ENCODE measurements at places on chromosomes 3 and 15.

GRCh38 chr15:76996526-76997401 lies 1.8 kb downstream of the PSTPIP1 start:
- no peak for DNase-seq

- DNase-seq, result no peak
Measured at GRCh38 chr3:41288785-41289184, 89.5 kb downstream of the CTNNB1 start.

- DNase-seq, result no peak
Measured at GRCh38 chr15:77643764-77644163, 11.1 kb upstream of the LINGO1 start.

GRCh38 chr15:66839506-66840112 lies 137.6 kb downstream of the SMAD6 start:
- DNase-seq, result no peak

DNA sequence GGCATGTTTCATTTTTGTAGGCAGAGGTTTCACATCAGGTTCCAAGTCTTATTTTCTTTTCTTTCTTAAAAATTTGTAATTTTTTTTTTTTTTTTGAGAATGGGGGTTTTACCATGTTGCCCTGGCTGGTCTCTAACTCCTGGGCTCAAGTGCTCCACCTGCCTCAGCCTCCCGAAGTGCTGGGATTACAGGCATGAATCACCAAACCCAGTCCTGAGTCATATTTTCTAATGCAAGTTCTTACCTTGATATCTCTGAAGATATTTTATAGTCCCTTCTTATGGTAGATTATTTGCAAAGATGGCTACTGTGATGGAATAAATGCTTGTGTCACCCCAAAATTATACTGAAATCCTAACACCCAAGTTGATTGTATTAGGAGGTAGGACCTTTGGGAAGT lies 63.8 kb downstream of the SLC9A9 start:
- DNase-seq, result no peak

- no peak for DNase-seq
Measured at GRCh38 chr15:95263751-95264150, 1032.4 kb downstream of the MCTP2 start.

- DNase-seq, result peak; percentile 74
Measured at GRCh38 chr3:168248383-168249204, 152.9 kb upstream of the GOLIM4 start.

- no peak for DNase-seq
Measured at GRCh38 chr3:9913601-9914000, 3.3 kb upstream of the IL17RC start.

- DNase-seq, result no peak
Measured at GRCh38 chr3:71087143-71088018, 496.1 kb downstream of the FOXP1 start.

GRCh38 chr15:68389936-68390817 lies 41.8 kb downstream of the ITGA11 start:
- no peak for DNase-seq

GRCh38 chr3:130515755-130516154 lies 1.2 kb upstream of the COL6A6 start:
- no peak for DNase-seq

GRCh38 chr15:61680260-61681037 lies 379.8 kb downstream of the VPS13C start:
- no peak for DNase-seq

GRCh38 chr3:56878074-56878473 lies 76.3 kb upstream of the ARHGEF3 start:
- no peak for DNase-seq

- no peak for DNase-seq
Measured at GRCh38 chr3:174776123-174776522, 83.0 kb upstream of the NAALADL2 start.

GRCh38 chr15:75201616-75202250 lies at the start of gene C15orf39:
Gene C15orf39 (plus strand): TSS chr15:75201882. CDS start chr15:75206049, 4,167 bp downstream.
- peak; percentile 95 for DNase-seq

DNA sequence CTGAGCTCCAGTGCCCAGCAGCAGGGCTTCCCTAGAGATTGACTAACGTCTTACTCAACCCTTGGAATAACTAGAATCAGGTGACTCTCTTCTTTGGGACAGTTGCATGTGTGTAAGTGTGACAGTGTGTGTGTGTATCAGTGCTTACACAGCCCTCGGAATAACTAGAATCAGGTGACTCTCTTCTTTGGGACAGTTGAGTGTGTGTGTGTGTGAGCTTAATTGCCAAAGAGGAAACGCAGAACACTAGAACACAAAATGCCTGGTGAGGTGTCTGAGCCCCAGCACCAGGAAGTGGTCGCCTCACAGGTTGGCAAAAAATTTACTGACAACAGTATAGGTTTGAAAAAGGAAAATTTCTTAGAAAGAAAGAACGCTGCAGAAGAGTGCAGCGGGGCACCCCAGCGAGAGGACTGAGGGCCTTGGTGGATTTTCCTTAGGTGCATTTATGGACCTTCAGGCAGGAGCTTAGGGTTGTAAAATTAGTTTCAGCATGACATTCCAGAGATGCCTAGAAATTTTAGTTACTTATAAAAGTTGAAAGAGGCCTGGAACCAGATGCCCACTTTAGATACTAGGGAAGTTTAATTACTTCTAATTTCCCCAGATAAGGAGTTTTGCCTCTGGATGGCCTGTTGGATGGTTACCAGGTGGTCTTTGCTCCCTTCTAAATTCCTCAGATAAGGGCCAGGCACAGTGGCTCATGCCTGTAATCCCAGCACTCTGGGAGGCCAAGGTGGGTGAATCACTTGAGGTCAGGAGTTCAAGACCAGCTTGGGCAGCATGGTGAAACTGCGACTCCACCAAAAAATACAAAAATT lies 3.7 kb upstream of the WDR82 start:
- no peak for DNase-seq

DNA sequence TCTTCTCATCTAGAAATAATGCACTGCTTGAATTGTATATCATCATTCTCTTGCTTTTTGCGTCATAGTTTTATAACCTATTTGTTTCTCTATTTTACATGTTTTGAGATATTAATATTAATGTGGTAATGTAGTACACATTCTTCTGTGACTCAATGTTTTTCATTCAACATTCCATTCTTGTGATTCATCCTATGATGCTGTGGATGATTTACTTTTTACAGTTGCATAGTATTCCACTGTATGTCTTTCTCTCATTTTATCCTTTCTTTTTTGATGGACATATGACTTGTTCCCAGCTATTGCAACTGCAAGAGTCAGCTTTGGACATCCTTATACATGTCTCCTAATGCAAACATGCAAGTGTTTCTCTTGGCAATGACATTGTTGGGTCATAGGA lies 20.6 kb upstream of the VEPH1 start:
- DNase-seq, result no peak

GRCh38 chr15:31740203-31740602 lies 290.1 kb upstream of the CHRNA7 start:
- DNase-seq, result no peak

GRCh38 chr15:52153900-52154895 lies 37.0 kb downstream of the GNB5 start:
- no peak for DNase-seq

DNA sequence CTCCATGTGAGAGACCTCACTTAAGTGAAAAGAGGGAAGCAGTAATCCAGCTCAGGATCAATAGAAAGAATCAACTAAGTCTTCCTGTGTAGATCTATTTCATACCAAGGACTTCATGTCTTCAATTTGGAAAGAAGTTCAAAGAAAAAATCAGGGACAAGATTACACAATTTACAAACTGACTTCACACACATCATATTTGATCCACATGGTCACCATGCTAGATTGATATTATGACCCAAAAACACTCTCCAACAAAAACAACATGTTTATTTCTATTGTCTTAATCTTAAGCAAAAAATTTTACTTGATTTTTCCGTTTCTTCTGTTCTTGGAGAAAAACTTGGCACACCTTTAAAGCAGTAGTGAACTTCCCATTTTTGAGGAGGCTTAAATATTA lies 76.3 kb downstream of the THBS1 start:
- no peak for DNase-seq

DNA sequence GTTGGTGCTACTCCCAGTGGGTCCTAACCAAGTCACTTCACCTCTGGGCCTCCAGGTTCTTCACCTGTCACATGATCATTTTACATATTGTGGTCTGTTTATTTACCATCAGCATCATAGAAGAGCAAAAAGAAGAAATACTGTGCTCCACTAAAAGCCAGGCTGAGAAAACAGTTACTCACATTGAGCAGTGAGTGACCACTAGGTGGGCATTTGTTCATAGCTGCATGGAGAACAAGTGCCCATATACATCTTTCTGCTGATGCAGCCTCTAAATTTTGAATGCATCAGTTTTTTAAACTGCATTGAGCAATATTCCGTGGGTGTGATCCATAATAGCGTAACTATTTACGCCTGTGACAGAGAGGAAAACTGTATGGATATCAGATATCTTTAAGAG lies 76.2 kb downstream of the DCUN1D1 start:
- DNase-seq, result no peak

GRCh38 chr3:23439080-23439479 lies 236.0 kb downstream of the UBE2E2 start:
- no peak for DNase-seq

DNA sequence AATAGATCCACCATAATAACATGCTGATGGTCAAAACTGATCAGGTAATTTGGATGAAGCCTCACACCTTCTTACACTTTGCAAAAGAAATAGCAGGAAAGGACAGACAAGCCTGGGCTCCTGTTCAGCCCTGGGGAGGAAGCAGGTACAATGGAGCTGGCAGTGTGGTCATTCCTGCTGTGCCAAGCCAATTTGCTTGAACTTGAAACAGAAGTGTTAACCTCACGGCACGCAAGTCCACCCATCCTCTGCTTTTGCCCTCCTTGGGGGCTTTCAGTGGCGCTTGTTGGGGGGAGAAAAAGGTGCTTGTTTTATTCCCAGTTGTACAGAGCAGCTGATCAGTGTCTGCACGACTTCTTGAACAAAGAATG lies 36.8 kb upstream of the RFTN1 start:
- no peak for DNase-seq

- DNase-seq, result no peak
Measured at GRCh38 chr3:154188846-154189245, 67.7 kb downstream of the ARHGEF26 start.

GRCh38 chr3:152043620-152044019 lies 170.2 kb downstream of the SUCNR1 start:
- no peak for DNase-seq

- peak; percentile 82 for DNase-seq
Measured at GRCh38 chr15:52790169-52790708, at the start of gene ONECUT1. Gene ONECUT1 (minus strand): TSS chr15:52790336. CDS start chr15:52789884, 452 bp downstream.

- DNase-seq, result no peak
Measured at GRCh38 chr3:102089904-102090720, 240.8 kb downstream of the NFKBIZ start.
